ENCODE measurements at places on chromosomes 13 and 19.

DNA sequence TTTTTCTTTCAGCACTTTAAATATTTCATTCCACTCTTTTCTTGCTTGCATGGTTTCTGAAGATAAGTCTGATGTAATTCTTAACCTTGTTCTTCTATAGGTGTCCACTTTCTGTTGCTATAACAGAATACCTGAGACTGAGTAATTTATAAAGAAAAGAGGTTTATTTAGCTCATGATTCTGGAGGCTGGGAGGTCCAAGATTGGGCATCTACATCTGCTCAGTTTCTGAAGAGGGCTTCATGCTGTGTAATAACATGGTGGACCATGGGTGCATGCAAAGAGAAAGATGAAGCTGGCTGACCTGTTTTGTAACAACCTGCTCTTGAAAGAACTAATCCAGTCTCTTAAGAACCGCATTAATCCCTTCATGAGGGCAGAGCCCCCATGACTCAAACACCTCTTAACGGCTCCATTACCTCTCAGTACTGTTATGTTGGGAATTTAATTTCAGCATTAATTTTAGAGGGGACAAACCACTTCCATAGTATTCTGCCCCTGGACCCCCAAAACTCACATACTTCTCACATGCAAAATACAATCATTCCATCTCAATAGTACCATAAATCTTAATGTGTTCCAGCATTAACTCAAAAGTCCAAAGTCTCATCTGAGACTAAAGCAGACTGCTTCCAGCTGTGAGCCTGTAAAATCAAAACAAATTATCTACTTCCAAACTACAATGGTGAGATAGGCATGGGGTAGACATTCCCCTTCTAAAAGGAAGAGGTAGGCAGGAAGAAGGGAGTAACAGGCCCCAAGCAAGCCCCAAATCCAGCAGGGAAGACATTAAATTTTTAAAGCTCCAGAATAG, 9.6 kb upstream of the FGF9 start:
- no peak for DNase-seq

GRCh38 chr19:58482372-58482771, 6.2 kb downstream of the ZNF446 start:
- no peak for DNase-seq

- DNase-seq, result no peak
Observed at GRCh38 chr19:34082289-34083077, 89.8 kb upstream of the LSM14A start.

DNA sequence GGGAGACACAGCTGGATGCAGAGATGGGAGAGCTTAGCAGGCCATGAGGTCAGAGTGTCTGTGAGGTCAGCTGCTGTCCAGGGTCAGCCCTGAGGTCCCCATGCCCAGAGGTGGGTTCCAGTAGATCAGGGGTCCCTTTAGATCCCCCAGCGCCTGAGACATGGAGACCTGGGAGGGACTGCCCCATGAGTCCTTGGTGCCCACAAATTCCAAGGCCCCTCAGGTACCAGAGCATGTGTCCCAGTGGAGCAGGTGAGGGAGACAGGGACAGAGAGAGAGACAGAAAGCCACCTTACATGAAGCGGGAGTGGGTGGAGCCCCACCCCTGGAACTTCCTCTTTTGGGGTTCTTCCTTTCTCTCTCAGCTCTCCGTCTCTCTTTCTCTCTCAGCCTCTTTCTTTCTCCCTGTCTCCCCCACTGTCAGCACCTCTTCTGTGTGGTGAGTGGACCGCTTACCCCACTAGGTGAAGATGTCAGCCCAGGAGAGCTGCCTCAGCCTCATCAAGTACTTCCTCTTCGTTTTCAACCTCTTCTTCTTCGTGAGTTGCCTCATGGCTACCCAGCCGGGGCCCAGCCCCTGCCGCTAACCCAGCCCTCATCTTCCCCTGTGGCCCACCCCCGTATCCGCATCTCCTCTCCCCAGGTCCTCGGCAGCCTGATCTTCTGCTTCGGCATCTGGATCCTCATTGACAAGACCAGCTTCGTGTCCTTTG, at the start of gene CD37:
Gene CD37 (plus strand): TSS at position 336 of the 713 bp plus-strand sequence. CDS start 135 bp downstream, at position 471.
- DNase-seq, result no peak

All from fibroblast of pulmonary artery (primary cell).